ENCODE measurements at places on chromosomes 4 and X. TPM values are rescaled to one million over a fixed set of nuclear protein-coding genes. Genes with fewer than 3 reads are reported as not detected.
A peak's percentile ranks its signal among the peaks of the same experiment; 100 is the strongest.

Gene CRMP1
- 0.90 TPM for total RNA-seq

Gene PPP1R2C
- total RNA-seq, result not detected

Gene SLC10A4
- total RNA-seq, result not detected

DNA sequence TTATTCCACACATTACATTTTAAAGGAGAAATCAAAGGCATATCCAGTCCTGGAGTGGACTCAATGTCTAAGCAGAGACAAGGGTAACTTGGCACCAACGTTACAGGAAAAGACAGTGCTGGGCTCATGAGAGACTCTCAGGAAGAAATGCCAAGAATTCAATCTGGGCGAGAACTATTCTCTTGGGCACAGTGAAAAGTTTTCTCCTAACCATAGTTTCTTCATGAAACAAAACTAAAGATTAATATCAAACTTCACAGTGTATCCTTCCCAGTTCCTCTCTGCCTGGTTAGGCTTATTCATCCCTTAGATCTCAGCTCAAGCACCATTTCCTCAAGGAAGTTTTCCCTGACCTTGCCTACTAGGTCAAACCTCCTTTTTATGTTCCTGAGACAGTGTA lies 109.4 kb upstream of the TLL1 start:
- H3K27ac ChIP-seq, result no peak overlapping the region
- no peaks in the 10 kb centered on the region for H3K36me3 ChIP-seq
- no peaks in the 10 kb centered on the region for H3K4me1 ChIP-seq
- no peaks in the 10 kb centered on the region for H3K27me3 ChIP-seq
- no peak overlapping the region for H3K4me3 ChIP-seq

DNA sequence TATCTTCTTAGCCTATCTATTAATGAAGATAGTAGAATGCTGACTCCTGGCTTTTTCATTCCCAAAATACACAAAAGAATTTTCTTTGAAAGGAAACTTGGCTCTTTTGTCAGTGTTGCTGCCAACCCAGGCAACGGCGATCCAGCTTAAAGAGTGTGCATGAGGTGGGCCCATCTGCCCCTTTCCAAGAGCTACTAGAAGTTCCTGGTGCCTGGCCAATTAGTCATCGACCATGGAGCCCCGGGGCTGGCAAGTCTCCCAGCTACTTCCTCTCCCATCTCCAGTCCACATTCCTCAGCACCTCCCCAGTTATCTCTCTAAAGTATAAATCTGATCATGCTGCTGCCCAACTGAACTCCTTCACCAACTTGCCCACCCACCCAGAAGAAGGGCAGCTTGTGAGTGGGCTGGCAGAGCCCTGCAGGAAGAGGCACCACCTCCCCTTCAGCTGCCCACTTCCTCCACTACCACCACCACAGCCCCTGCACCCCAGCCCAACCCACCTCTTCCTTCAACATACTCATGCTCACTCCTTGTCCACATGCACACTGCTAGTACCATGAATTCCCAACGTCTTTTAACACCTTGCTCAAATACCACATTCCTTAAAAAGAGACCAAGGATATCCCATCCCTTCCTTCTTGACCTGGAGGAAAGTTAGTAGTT lies 158.2 kb upstream of the MAP3K15 start:
- H3K27me3 ChIP-seq, result no peaks in the 10 kb centered on the region
- no peak overlapping the region for H3K27ac ChIP-seq
- H3K4me1 ChIP-seq, result no peaks in the 10 kb centered on the region

- H3K27ac ChIP-seq, result no peak overlapping the region
- no peaks in the 10 kb centered on the region for H3K36me3 ChIP-seq
- no peak for DNase-seq
- H3K4me1 ChIP-seq, result no peaks in the 10 kb centered on the region
- no peak overlapping the region for H3K4me3 ChIP-seq
- H3K27me3 ChIP-seq, result no peaks in the 10 kb centered on the region
These were observed 32.9 kb downstream of the HERC6 start for GRCh38 chr4:88411491-88412096.

DNA sequence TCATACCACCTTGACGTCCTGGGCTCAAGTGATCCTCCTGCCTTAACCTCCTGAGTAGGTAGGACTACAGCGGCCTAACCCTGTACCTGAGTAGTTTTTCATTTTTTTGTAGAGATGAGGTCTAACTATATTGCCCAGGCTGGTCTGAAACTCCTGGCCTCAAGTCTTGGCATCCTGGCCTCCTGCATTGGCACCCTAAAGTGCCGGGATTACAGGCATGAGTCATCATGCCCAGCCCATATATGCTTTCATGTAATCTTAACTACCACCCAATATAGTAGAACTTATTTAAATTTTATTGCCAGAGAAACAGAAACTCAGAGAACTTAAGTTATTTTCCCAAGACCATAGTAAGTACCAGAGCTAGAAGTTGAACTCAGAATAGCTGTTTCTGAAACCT lies 27.1 kb downstream of the AFM start:
- no peaks in the 10 kb centered on the region for H3K4me1 ChIP-seq
- DNase-seq, result no peak
- H3K36me3 ChIP-seq, result no peaks in the 10 kb centered on the region
- no peaks in the 10 kb centered on the region for H3K27me3 ChIP-seq
- H3K27ac ChIP-seq, result no peak overlapping the region
- H3K4me3 ChIP-seq, result no peak overlapping the region

DNA sequence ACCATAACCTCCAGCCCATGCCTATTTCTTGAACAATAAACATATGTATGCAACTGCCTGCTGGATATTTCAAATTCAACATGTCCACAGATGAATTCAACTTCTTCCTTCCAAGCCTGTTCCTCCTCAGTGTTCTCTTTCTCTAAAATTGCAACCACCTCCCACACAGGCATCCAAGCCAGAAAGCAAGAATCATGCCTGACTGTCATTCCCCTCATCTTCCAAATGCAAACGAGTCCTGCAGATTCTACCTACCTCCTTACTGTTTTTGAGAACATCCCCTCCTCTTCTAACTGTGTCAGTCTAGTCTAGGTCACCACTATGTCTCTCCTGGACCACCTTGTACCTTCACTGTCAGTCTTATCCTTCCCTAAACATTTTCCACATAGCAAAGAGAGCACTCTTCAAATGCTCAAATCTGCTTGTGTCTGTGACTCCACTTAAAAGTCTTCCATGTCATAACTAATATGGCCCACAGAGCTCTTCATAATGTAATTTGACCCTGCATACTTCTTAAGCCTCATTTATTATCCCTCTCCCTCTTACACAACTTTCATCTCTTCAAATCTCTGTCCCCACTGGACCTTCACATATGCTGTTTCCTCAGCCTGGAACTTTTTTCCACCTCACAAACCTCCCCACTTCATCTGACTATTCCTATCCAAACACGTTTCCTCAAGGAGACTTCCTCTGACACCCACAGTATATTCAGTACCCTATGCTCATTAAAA lies 25.7 kb downstream of the MAPK10 start:
- no peak overlapping the region for H3K4me3 ChIP-seq
- H3K36me3 ChIP-seq, result no peaks in the 10 kb centered on the region
- H3K27ac ChIP-seq, result no peak overlapping the region
- no peak for DNase-seq
- peaks cover 12% of the 10 kb centered on the region for H3K4me1 ChIP-seq

DNA sequence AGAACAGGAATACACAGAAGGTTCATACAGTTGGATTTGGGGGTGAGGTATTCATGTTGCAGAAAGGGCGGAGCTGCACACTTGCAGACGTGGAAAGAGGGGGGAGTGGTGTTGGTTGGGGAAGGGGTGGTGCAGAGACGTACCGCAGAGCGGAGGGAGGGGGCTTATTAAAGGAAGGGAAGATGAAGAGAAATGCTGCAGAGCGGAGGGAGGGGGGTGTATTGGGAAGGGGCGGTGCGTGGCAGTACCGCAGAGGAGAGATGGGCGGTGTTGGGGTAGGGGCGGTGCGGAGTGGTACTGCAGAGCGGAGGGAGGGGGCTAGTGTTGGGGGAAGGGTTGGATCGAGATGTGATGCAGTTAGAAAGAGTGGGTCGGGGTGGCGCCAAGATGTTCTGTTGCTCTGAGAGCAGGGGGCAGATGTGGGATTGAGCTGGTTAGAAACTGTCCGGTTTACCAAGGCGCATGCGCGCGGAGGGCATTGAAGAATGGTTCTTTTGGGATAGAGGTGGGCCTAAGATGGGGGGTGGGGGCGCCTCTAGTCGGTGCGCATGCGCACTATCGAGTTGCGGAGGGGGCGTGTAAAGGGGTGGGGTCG lies 900 bp downstream of the TRO start:
- H3K27ac ChIP-seq, result no peak overlapping the region
- H3K27me3 ChIP-seq, result peaks cover 7% of the 10 kb centered on the region
- peak overlapping the region; percentile 57 for H3K4me3 ChIP-seq
- H3K4me1 ChIP-seq, result no peaks in the 10 kb centered on the region

DNA sequence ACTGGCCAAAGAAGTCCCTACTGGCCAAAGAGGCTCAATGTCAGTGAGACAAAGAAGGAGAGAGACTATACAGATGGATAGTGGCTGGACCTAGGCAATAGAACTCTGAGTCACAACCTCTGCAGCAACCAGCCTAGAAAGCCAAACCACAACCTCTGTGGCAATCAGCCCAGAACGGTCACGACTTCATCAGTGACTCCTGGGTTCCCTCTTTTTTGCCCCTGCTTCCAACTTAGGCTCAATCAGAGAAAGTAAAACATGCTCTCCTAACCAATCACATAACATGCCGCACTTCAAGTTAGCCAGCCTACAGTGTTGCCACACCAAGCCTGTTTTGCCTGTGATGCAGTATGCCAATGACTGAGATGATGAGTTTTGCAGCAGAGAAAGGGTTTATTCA lies 203.4 kb downstream of the ANAPC10 start:
- H3K27me3 ChIP-seq, result no peaks in the 10 kb centered on the region
- peak; percentile 34 for DNase-seq
- no peaks in the 10 kb centered on the region for H3K4me1 ChIP-seq
- no peak overlapping the region for H3K27ac ChIP-seq
- H3K4me3 ChIP-seq, result no peak overlapping the region

DNA sequence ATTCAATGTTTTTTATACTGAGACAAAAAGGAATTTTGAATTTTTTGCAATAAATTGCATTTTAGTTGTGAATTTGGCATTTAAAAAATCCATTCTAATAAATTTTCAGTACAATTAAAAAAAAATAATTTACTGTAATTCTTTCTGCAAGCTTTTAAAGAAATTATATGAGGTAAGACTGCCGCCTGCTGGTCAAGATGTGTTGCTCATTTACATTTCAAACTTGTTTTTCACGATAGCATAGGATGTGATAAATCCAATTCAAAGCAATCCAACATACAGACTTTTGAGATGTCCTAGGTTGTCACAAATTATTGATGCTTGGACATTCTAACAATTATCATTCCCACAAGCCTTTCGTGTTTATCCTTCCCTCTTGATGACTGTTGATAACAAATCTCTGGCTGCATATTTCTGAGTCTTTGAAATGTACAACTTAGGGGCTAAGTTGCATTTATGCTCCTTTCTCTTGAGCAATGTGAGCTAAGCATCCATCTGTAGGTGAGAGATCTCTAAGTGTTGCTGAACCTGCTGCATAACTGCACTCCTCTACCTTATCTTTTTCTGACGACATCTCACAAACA lies 21.7 kb upstream of the MFAP3L start:
- H3K36me3 ChIP-seq, result no peaks in the 10 kb centered on the region
- H3K27me3 ChIP-seq, result peaks cover 16% of the 10 kb centered on the region
- H3K4me1 ChIP-seq, result no peaks in the 10 kb centered on the region
- no peak overlapping the region for H3K4me3 ChIP-seq
- peak; percentile 33 for DNase-seq

GRCh38 chrX:19094654-19095053 lies 27.6 kb downstream of the ADGRG2 start:
- DNase-seq, result no peak
- H3K4me3 ChIP-seq, result no peak overlapping the region
- H3K4me1 ChIP-seq, result no peaks in the 10 kb centered on the region
- H3K27ac ChIP-seq, result no peak overlapping the region
- H3K36me3 ChIP-seq, result no peaks in the 10 kb centered on the region

DNA sequence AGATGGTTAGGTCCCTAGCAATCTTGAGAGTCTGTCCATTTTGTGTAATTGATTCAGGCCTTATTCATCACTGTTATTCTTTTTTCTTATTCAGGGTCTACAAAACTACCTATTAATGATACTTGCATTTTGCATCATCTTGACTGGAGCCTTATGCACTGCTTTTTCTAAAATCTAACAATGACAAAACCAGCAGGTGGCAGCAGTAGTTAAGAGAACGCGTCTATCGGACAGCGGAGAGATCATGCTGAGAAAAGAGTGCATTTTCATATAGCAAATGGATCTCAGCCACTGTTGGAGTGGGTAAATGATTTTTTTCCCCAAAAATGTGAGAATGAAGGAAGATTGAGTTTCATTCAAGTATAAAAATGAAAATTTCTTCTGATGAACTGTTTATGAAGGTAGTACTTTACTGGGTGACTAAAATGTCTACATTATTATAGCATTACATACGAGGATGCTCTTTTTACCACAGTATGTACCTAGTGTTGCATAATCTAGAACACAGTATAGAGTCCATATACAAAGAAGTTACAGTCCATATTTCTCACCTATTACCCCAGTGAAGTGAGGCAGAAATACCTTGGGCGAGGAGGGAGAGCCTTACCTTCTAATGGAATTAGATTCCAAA lies 43.2 kb downstream of the TMEM144 start:
- no peaks in the 10 kb centered on the region for H3K36me3 ChIP-seq
- peak; percentile 75 for DNase-seq
- H3K27ac ChIP-seq, result no peak overlapping the region
- H3K27me3 ChIP-seq, result no peaks in the 10 kb centered on the region
- H3K4me1 ChIP-seq, result no peaks in the 10 kb centered on the region

DNA sequence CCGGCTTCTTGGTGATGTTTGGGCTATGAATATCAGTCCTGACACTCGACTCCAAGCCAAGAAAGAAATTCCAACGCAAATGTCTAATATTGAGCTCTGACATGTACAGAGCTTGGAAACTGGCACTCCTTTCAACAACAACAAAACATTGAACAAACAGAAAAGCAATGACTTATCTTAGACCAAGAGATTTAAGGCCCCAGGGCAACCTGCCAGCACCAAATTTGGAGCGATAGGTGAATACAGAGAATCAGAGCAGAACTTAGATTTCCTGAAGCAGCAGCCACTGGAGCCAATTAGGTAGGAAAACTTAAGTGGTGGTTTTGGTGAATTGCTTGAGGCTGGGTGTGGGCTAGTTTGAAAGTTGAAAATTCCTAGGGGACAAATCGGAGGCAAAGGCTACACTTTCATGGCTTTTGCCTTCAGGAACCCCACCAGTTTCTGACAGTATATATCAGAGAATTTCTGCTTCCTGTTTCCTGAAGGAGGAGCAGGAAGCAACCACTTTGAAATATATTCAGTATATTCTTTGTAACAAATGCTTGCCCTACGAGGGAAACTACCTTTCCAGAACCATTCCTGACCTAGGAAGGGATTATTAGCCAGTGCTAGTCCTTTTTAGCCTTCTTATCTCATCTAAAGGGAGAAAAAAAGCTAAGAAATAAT lies 10.1 kb upstream of the FMR1 start:
- H3K36me3 ChIP-seq, result no peaks in the 10 kb centered on the region
- H3K27ac ChIP-seq, result no peak overlapping the region
- DNase-seq, result no peak
- H3K4me1 ChIP-seq, result no peaks in the 10 kb centered on the region
- H3K27me3 ChIP-seq, result no peaks in the 10 kb centered on the region
- H3K4me3 ChIP-seq, result no peak overlapping the region

- H3K27me3 ChIP-seq, result no peaks in the 10 kb centered on the region
- H3K36me3 ChIP-seq, result no peaks in the 10 kb centered on the region
- H3K4me3 ChIP-seq, result no peak overlapping the region
- DNase-seq, result no peak
- H3K27ac ChIP-seq, result no peak overlapping the region
These were observed 771.7 kb upstream of the PCDH7 start for GRCh38 chr4:29948451-29948850.
